HFFc6 (cell line): ENCODE measurements at places on chromosomes 7 and 10. TPM values are rescaled to one million over a fixed set of nuclear protein-coding genes. Genes with fewer than 3 reads are reported as not detected.
A peak's percentile ranks its signal among the peaks of the same experiment; 100 is the strongest.

DNA sequence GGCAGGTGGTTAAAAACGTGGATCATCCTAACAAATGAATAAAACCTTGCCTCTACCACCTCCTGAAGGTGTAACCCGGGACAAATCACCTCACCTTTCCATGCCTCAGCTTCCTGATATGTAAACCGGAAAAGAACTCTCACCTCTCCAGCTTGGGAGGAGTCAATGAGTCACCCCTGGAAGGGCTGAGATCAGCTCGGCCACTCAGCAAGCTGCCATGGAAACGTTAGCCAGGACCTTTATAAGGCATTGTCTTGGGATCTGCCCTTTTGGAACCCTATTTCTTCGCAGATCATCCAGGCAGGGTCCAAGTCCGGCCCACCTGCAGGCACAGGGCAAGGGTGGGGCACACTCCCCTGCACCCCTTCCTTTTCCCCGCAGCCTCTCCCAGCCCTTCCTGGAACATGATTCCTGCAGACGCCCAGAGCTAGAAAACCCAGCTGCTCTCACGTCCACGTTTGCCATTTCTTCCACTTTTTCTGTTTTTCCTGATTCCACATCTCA lies 81.6 kb upstream of the PFKP start:
- H3K36me3 ChIP-seq, result peaks cover 5% of the 10 kb centered on the region; the same call in 1 of the 2 replicates
- peak overlapping the region; percentile 38 for H3K4me3 ChIP-seq
- H3K27me3 ChIP-seq, result peaks cover 15% of the 10 kb centered on the region

DNA sequence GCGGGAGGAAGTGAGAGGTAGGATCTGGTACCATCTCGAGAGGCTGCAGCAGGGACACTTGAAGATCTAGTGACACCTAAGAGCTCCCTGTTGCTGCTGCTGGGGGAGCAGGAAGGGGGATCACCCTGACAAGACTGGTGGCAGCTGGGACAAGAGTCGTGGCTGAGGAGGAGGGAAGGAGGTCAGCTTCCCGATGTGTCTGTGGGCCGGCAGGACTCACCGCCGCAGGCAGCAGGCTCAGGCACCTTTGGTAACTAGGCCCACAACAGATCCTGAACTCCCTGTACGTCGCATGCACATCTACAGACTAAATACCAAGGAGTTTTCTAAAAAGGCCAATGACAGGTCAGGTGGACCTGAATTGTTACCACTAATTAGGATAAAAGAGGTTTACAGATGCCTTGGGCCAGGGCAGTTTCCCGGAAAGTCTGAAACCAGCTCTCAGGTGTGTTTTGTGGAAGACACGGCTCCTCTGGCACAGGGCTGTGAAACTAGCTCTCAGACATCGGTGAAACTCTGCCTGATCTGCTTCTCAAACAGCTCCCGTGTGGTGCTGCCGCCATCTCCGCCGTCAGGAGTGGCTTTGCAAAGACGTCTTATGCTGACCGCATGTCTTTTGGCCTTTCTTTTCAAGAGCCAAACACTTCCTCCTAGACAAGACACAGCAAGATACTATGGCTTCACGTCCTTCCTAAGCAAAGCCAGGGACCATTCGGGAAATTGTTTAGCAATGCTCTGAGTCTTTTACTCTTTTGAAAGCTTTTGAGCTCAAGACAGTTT lies 609.7 kb downstream of the PTPRN2 start:
- peaks cover 4% of the 10 kb centered on the region for H3K27me3 ChIP-seq
- H3K4me3 ChIP-seq, result no peak overlapping the region
- no peak overlapping the region for H3K27ac ChIP-seq
- 0 out of 2 replicates have a peak, but pooled peaks cover 4% of the 10 kb centered on the region for H3K36me3 ChIP-seq
- no peaks in the 10 kb centered on the region for H3K4me1 ChIP-seq
- no peak for DNase-seq

The TUBB8 gene
- not detected in 3 replicates for total RNA-seq

DNA sequence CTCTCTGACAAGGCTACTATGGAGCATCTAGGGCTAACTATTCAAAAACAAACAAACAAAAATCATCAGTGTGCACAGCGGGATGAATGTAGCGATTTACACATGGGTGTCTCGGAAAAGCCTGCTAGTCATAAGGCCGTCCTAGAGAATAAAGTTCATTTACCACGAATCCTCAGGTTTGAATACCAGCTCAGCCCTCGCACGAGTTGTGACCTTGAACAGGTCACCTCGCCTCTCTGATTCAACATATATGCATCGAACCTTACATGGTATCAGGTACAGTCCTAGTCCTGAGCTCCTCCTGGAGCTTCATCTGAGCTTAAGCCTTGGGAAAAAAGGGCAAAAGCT lies 572 bp downstream of the ATP5MF start:
- H3K27ac ChIP-seq, result peak overlapping the region; percentile 92
- peaks cover 24% of the 10 kb centered on the region for H3K4me1 ChIP-seq
- H3K4me3 ChIP-seq, result peak overlapping the region; percentile 95
- H3K27me3 ChIP-seq, result peaks cover 11% of the 10 kb centered on the region
- H3K36me3 ChIP-seq, result peaks cover 18% of the 10 kb centered on the region
- DNase-seq, result no peak

DNA sequence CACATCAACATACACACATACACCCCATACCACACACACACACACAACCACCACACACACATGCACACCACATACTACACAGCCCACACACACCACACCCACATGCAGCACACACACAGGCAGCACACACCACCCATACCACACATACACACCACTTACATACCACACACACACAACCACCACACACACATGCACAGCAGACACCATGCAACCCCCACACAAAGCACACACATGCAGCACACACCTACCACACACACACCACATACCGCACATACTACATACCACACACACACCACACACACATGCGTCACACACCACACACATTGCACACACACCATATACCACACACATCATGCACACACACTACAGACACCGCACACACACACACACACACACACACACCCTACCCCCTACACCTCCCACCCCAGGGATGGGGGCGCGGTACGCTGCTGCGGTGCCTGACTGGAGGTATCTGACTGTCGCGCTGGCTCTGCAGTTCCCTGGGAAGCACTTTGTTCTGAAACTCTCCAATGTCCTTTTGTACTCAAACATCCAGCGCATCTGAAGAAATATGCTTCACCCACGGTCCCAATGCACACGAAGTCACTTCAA lies 5.4 kb upstream of the TRPV6 start:
- peaks cover 3% of the 10 kb centered on the region for H3K27me3 ChIP-seq
- H3K4me1 ChIP-seq, result no peaks in the 10 kb centered on the region
- no peak overlapping the region for H3K4me3 ChIP-seq
- H3K27ac ChIP-seq, result no peak overlapping the region

DNA sequence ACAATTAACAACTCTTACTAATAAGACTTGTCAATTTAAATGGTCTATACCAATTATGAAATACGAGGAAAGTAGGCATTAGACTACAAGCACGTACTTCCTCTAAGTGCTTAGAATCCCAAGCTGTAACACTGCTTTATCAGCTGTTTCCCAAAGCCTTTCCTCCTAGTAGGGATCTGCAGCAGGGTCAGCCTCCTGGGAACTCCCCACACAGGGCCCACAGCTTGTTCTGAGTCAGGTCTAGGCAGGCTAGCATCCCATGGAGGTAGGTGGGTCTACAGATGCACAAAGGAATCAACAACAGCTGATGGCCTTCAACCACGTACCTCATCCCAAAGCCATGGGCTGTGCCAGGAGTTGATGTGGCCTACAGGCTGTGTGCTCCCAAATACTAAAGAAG lies 14.7 kb downstream of the MMS19 start:
- peaks cover 39% of the 10 kb centered on the region for H3K4me1 ChIP-seq
- peaks cover 25% of the 10 kb centered on the region for H3K36me3 ChIP-seq
- no peak overlapping the region for H3K4me3 ChIP-seq
- no peak overlapping the region for H3K27ac ChIP-seq
- H3K27me3 ChIP-seq, result no peaks in the 10 kb centered on the region

The CNPY1 gene
- total RNA-seq, result not detected in 3 replicates

The PSD gene
- 0.51 to 1.1 TPM (median 0.61 TPM) in 3 replicates for total RNA-seq

DNA sequence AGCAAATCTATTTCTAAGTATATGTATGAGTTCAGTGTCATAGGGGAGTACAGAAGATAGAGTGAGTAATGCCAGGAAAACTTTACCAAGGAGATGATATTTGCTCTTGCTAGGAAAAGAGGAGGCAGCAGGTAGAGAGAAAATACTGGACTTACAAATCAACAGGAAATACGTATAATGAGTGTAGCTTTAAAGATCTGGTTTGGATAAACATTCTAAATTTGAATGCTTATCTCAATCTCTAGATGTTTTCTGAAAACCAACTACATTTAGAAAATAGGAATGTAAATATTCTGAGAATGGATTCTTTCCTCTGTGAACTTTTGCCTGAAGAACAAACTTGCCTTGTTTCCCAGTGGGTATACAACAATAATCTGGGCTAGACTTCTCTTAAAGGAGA lies 46.9 kb upstream of the GNAI1 start:
- peak overlapping the region; percentile 79 for H3K27ac ChIP-seq
- H3K4me1 ChIP-seq, result no peaks in the 10 kb centered on the region
- H3K36me3 ChIP-seq, result peaks cover 7% of the 10 kb centered on the region; the same call in 1 of the 2 replicates
- no peaks in the 10 kb centered on the region for H3K27me3 ChIP-seq

GRCh38 chr10:57799625-57800024 lies 468.1 kb downstream of the IPMK start:
- no peaks in the 10 kb centered on the region for H3K4me1 ChIP-seq
- no peaks in the 10 kb centered on the region for H3K36me3 ChIP-seq
- DNase-seq, result no peak

- peaks cover 1% of the 10 kb centered on the region for H3K27me3 ChIP-seq
- H3K4me3 ChIP-seq, result peak overlapping the region; percentile 82
- peaks cover 97% of the 10 kb centered on the region for H3K4me1 ChIP-seq
- H3K27ac ChIP-seq, result peak overlapping the region; percentile 72
- DNase-seq, result no peak
These were observed 16.0 kb downstream of the TWIST1 start for GRCh38 chr7:19101472-19101871.

GRCh38 chr10:34760606-34761005 lies 54.5 kb downstream of the PARD3 start:
- no peak for DNase-seq
- no peaks in the 10 kb centered on the region for H3K36me3 ChIP-seq
- H3K27ac ChIP-seq, result peak overlapping the region; percentile 28
- peaks cover 76% of the 10 kb centered on the region for H3K4me1 ChIP-seq

- no peak overlapping the region for H3K4me3 ChIP-seq
- H3K36me3 ChIP-seq, result peaks cover 8% of the 10 kb centered on the region
- no peaks in the 10 kb centered on the region for H3K27me3 ChIP-seq
These were observed 248.3 kb downstream of the CDK14 start for GRCh38 chr7:90844421-90844820.
